ENCODE measurements at places on chromosomes 5 and 9. TPM values are rescaled to one million over a fixed set of nuclear protein-coding genes. Genes with fewer than 3 reads are reported as not detected.

Gene RASEF
- 10.2 TPM for total RNA-seq

Gene NEUROG1
- total RNA-seq: 0.04 TPM

Gene SLC34A3
- total RNA-seq: not detected

Gene FBP2
- total RNA-seq: not detected

Gene LCN1
- not detected for total RNA-seq

Gene SV2C
- total RNA-seq: 0.04 TPM

Gene FOXD4L3
- not detected for total RNA-seq

Gene NUDCD2
- 5.4 TPM for total RNA-seq

Gene FRMPD1
- total RNA-seq: not detected

Gene UHRF2
- total RNA-seq: 32.9 TPM

Gene KCNMB1
- 0.04 TPM for total RNA-seq

Gene FAT2
- 0.58 TPM for total RNA-seq

Gene CARD6
- total RNA-seq: 3.3 TPM

Gene CCDC171
- 3.3 TPM for total RNA-seq

Gene GPR151
- total RNA-seq: not detected

Gene TRMO
- 39.0 TPM for total RNA-seq

Gene CEL
- total RNA-seq: 0.68 TPM

Gene LHFPL2
- 33.1 TPM for total RNA-seq

Gene NSG2
- total RNA-seq: not detected

Gene TAF11L6
- not detected for total RNA-seq

Gene GZMA
- not detected for total RNA-seq

Gene ANKRD18B
- total RNA-seq: 3.8 TPM

Gene INSL6
- total RNA-seq: not detected

Gene PTGDS
- 3.8 TPM for total RNA-seq

Gene KLF4
- total RNA-seq: 38.7 TPM

Gene PIP5K1B
- total RNA-seq: 0.71 TPM

All from kidney epithelial cell (primary cell).